Stimulated activated CD8-positive, alpha-beta memory T cell treated with anti-CD3 and anti-CD28 coated beads, Interleukin-7, amount 100 ng/mL, for 4 hours (primary cell): ENCODE measurements at places on chromosomes 4 and X.

- no peak for DNase-seq
Observed at GRCh38 chrX:129786210-129786651, 6.5 kb downstream of the SASH3 start.

GRCh38 chr4:114180481-114180880 is 201.0 kb upstream of the ARSJ start:
- DNase-seq, result peak; percentile 12

GRCh38 chr4:184019667-184020623 is 114.8 kb downstream of the STOX2 start:
- no peak for DNase-seq

- no peak for DNase-seq
Observed at GRCh38 chr4:125168531-125168930, 146.2 kb upstream of the FAT4 start.

DNA sequence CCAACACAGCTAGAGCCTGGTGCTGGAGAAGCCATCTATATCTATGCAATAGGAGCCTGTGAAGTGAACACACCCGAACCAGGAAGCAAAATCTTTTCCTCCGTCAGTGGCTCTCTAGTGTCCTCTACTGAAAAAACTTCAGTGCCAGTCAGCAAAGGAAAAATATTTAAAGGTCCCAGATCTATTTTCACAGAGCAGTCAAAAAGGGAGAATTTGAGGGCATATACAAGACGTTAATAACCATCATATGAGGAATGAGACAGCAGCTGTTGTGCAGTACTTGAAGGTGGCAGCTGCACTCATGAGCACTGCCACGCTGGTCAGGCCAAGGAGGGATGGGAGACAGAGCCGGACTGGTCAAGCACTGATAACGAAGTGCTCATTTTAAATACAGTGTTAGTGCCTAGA is 14.4 kb downstream of the MCUB start:
- no peak for DNase-seq

DNA sequence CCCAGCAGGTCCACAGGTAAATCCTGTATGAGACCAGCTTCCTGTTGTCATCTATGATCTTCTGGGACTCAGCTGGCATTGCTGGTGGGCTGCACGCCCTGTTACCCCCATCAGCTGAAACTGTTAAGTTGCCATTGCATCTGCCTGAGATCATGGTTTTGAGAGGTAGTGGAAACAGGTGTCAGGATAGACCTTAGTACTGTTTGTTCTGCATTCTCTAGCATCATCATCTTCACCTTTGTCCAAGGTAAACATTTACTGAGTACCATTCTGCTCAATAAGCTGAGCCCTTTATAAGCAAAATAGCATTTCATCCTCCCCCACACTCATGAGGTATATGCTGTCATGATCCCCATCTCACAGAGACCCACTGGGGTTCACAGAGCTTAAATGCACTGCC is 42.9 kb upstream of the PROM1 start:
- no peak for DNase-seq

GRCh38 chr4:3501825-3502425 is 30.3 kb downstream of the LRPAP1 start:
- DNase-seq, result no peak
